ENCODE measurements at places on chromosomes 12 and 14.

GRCh38 chr12:2688381-2688931 lies 106.3 kb upstream of the FKBP4 start:
- DNase-seq: no peak

DNA sequence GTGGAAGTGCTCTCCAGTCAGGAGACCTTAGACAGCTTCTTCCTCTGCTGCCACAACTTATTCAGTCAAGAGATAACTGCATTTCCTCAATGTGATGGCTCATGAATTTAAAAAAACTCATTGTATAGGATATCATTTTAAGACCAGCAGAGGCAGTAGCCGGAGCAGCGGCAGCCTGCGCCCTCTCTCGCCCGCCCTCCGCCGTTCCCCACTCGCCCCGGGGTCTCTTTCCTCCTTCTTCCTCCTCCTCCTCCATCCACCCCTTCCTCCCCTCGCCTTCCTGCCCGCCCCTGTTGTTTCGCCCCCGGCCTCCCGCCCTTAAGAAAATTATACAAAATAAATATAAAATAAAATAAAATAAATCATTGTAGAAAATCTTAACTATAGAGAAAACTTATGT lies 687.6 kb downstream of the FLRT2 start:
- no peak for DNase-seq

DNA sequence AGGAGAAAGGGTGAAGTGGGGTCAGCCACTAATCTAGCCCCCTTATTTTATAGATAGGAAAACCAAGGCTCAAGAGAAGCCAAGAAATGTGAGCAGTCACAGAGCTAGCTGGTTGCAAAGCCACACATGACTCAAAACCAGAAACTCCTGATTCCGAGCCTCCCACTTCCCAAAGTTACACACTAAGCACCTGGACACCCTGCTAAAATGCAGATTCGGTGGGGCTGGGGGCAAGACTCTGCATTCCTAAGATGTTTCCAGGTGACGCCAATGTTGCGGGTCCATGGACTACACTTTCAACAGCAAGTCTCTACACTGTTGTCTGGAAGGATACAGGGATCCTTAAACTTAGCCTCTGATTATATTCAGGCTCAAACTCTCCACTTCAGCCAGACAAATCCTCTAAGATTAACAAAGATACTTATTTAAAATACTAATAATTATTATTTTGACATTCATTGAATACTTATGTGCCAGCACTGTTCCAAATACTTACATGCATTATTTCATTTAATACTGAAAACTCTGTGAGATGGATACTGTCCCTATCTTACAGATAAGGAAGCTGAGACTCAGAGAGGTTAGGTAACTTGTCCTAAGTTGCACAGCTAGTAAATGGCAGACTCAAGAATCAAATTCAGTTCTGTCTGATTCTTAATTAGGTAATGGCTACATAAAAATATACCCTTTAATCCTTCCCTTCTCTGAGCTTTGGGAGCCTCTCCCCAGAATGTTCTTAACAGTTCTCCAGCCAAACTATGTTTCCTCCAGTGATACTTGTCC lies 81.4 kb downstream of the CRACR2A start:
- DNase-seq: no peak

DNA sequence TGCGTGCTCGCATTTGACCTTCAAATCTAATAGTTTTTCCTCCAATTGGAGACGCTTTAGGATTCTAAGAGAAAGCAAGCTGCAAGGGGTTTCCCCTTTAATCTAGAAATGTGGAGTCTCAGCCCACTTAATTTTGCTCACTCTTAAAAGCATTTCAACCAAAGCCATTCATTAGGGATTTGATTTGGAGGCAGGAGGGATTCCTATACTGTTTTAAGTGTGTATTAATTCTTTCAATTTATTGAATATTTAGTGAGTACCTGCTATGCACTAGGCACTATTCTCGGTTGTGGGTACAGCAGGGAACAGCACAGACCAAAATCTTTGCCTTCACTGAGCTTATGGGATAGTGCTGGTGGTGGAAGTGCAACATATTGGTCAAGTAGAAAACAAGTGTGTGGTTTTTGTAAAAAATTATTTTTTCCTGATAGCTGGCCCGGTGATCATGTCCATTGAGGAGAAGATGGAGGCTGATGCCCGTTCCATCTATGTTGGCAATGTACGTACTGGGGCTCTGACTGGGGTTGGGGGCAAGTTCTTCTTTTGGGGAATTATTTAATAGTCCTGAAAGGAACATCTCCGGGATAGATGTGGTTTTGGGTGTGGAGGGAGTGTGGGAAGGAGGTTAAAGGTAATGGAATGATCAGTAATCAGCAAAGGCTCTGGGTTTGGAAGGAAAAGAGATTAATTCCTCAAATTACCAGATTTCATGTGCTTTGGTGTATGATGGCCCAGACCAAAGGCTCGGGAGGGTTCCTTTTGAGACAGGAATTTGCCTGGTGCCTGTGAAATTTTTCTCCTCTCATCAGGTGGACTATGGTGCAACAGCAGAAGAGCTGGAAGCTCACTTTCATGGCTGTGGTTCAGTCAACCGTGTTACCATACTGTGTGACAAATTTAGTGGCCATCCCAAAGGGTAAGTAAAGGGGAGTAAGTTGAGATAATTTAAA lies 1.6 kb downstream of the PABPN1 start:
- DNase-seq: no peak

GRCh38 chr12:92079054-92079385 lies 66.6 kb downstream of the BTG1 start:
- DNase-seq: no peak

GRCh38 chr12:10339053-10339840 lies 31.6 kb downstream of the KLRD1 start:
- DNase-seq: no peak

DNA sequence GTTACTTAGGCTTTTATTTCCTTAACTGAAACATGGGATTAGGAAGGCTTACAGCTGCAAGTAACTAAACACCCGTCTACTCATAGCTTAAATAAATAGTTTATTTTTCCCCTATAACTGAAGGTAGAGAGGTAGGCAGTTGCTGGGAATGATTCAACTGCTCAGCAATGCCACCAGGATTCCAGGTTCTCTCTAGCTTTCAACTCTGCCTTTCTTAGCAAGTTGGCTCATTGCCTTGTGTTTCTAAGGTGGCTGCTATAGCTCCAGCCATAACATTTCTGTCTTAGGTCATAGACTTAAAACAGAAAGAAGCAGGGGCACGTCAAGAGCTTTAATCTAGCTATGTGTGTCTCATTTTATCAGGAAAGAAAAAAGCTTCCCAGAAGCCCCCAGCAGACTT lies 103.7 kb upstream of the MDM1 start:
- DNase-seq: no peak

GRCh38 chr12:51958542-51958941 lies 7.0 kb downstream of the ACVR1B start:
- no peak for DNase-seq

GRCh38 chr12:85309125-85309566 lies 29.1 kb downstream of the ALX1 start:
- no peak for DNase-seq

DNA sequence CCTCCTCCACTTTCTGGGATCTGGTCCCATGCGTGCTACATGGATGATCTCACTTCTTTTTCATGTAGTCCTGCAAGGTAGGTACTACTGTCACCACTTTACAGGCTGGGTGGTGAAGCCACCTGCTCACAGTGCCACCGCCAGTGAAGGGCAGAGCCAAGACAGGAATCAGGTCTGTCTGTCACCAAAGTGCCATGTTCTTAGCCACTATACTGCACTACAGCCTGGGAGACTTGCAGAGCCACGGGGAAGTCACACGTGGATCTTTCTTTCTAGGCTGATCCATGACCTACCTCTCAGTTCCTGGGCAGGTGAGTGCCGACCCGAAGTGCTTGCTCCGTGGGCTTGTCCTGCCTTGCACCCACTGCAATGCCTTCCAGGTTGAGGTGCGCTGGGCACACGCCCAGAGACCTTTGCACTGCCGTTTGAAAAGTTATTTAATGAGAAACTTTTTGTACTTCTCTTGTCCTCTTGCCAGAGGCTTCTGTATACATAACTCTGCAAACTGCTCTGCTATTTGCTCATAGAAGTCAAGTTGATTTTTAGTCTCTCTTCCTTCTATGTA lies 19.7 kb upstream of the CLMN start:
- DNase-seq: no peak

DNA sequence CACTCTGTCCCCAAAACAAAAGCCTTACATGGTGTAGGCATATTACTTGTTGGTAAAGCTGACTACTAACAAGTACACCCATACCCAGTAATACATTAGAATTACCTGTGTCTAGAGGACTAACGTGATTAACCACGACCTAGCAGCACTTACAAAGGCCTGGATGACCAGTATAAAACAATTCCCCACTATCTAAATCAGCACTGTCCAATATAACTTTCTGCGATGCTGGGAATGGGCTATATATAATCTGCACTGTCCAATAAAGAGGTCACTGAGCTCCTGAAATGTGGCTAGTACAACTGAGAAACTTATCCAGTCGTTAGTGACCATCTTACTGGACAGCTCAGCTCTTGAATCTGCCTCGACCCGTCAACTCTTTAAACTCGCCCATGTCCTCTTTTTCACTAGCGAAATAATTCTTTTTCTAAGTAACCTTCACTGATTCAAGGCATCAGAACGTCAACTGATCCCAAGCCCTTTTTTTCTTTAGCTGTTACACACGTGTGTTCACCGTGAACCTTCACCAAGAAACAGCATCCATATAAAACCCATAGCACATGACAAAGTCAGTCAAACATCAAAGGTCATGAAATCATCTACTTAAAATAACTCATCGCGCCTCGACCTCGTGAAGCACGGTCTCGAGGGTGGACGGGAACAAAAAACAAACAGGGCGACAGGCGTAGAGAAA lies 905 bp upstream of the CIPC start:
- DNase-seq: no peak

DNA sequence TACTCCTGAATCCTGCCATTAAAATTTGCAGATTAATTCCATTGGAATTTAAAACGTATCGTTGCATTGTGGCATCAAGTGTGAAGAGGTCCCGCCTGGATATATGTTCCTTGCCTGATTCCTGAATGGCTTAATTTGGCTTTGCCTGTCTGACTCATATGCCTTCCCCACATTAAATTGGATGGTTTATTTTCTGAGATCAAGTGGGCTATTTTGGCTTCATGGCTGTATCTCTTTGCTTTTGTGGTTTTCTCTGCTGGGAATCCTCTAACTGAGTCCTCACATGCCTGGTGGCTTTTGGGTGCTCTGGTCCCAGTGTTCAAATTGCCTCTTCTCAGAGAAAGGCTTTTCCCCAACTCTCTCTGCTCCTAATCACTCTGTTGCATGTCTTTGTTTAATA lies 127.9 kb upstream of the DYRK2 start:
- DNase-seq: no peak

GRCh38 chr12:122012184-122012583 lies 9.5 kb upstream of the BCL7A start:
- DNase-seq: no peak

- DNase-seq: no peak
These were observed 124.2 kb downstream of the TTC7B start for GRCh38 chr14:90692061-90692460.

DNA sequence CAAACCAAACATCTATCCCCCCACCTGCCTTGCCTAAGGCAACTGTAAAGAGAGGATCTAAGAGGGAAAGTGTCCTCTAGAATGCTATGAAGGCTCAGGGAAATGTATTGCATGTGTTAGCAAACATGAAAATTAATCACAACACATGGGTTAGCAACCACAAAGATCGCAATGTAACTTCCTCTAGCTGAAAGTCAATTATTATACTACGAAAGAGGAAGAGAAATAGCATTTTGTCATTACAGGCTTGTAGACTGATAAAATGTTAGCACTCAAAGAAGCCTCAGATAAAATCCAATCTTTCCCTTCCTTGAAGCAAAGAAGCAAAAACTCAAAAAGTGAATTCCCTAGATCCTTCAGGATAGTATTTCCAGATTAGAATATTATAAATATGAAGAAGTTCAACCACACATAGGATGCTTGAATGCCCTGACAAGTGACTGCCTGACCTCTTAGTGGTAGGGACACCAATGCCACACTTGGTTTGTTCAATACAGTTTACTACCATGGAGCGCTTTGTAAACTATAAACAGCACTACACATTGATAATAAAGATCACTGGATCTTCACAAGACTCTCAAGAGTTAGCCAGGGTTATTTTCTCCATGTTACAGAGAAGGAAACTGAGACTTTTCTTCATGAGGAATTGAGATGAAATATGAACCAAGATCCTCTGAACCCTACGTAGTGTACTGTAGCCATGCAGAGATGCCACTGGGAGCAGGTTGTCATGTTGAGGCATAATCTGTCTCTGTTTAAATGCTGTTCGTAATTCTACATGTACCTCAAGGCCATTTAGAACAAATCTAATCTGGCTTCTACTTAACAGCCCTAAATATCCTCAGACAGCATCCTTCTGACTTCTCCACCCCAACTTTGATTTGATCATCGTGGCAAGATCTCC lies 100.7 kb downstream of the ITPR2 start:
- DNase-seq: no peak

- DNase-seq: no peak
These were observed 69.6 kb upstream of the DDX11 start for GRCh38 chr12:31003861-31004640.

GRCh38 chr14:95776798-95777534 lies 63.0 kb upstream of the TCL1A start:
- no peak for DNase-seq

DNA sequence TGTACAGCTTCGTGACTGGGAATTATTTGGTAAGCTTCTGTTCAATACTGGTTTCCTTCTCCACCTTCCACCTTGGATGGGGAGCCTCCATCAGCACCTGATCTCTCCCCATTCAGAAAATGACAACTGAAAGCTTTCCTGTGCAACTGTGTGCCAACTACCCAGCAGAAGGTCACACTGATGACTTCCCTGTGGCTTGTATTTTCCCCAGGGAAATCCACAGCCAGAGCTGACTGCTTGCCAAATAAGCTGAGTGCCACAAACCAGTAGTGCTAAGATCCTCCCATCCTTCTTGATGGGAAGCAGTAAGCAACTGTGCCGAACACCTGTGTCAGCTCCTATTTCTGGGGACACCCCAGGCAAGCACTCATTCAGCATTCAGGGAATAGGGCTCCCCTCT lies 257.2 kb upstream of the SOX5 start:
- no peak for DNase-seq

- no peak for DNase-seq
These were observed 259.2 kb upstream of the NOVA1 start for GRCh38 chr14:26856876-26857518.

GRCh38 chr12:117002051-117002817 lies 91.5 kb downstream of the FBXW8 start:
- DNase-seq: no peak

DNA sequence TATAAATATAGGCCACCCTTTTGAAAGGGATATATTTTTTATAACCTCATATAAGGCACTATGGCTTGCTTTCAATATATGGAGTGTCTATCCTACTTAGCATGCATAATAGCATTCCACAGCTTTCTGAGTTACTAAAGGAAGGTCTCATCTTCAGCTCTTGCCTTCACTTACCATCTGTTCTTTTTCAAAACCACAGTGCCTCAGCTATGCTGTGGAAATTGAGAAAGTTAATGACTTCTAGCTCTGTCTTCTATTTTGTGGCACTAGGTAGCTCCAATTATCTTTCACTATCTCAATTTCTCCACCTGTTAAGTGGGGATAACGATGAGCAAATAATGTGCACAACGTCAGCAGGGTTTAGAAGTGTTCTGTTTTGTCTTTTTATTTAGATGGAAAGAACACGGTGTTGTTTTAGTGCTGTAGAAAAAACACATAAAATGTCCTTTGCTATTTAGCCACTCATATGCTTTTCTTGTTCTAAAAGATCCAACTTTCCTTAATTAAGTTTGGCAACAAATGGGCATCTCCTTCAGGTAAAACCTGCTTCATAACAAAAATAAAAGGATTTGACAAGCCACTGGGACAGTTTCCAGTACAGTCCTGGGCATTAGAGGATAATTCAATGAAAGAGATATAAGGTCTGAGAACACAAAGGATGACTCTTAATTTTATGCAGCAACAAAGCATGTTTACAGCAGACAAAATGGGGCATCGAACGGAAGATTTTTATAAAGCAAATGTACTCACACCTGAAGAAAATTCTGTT lies 462.0 kb upstream of the SYT1 start:
- no peak for DNase-seq
